WTC11 (cell line): ENCODE measurements at places on chromosomes 1 and 21.
A peak's percentile ranks its signal among the peaks of the same experiment; 100 is the strongest.

- H3K4me3 ChIP-seq = no peak overlapping the region
- no peak for DNase-seq
- no peaks in the 10 kb centered on the region for H3K27me3 ChIP-seq
- H3K36me3 ChIP-seq = no peaks in the 10 kb centered on the region
- H3K4me1 ChIP-seq = no peaks in the 10 kb centered on the region
Observed at GRCh38 chr1:160789051-160789701, 6.8 kb upstream of the LY9 start.

DNA sequence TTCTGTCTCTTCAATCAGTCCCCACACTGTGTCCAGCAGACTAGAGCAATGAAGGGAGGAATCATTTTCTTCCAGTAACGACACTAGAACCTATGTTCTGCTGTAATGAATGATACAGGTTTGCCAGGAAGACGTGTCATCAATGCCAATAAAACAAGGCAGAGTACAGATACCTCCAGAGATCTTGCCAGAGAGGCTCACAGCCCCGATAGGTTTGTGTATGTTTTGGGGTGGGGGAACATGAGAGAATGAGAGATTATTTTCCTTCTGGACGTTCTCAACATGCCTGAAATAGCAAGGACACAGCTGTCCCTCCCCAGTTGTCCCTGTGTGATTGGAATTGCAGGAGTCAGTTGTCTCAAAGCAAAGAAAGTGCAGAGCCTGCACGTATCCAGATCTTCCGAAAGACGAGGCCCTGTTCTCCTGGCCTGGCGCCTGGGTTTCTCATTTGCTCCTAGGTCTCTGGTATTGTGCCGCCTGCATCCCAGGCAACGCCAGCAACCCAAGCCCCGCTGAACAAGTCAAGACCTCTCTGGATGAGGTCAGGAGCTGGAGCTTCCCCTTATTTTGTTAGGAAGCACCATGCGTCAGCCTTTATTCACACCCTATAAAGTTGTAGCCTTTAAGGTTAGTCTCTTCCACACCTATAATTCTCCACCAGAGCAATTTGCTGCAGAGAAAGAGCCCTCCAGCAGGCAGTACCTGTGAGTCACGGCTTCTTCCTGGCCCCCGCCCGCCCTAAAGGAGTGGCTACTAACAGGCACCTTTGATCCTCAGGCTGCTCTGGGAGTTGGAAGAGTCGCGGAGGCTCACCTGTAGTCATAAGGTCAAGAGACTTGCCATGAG lies 130.5 kb downstream of the TOMM20 start:
- no peak overlapping the region for H3K4me3 ChIP-seq
- no peaks in the 10 kb centered on the region for H3K36me3 ChIP-seq
- DNase-seq = no peak
- H3K27ac ChIP-seq = no peak overlapping the region
- no peaks in the 10 kb centered on the region for H3K27me3 ChIP-seq
- H3K4me1 ChIP-seq = peaks cover 17% of the 10 kb centered on the region

- no peaks in the 10 kb centered on the region for H3K36me3 ChIP-seq
- peak; percentile 69 for DNase-seq
- H3K27ac ChIP-seq = no peak within 1 kb of the TSS
- peaks cover 26% of the 10 kb centered on the region; the same call in 1 of the 2 replicates for H3K27me3 ChIP-seq
- H3K4me1 ChIP-seq = peaks cover 9% of the 10 kb centered on the region
Observed at GRCh38 chr1:177164380-177165068, at the start of gene ASTN1. TSS of gene ASTN1 (minus strand) at chr1:177164712. CDS start at chr1:177164676, 36 bp downstream.

GRCh38 chr1:47523835-47524215 lies 86.0 kb downstream of the FOXD2 start:
- H3K27me3 ChIP-seq = peaks cover 31% of the 10 kb centered on the region
- H3K4me3 ChIP-seq = no peak overlapping the region
- no peaks in the 10 kb centered on the region for H3K36me3 ChIP-seq
- DNase-seq = no peak

DNA sequence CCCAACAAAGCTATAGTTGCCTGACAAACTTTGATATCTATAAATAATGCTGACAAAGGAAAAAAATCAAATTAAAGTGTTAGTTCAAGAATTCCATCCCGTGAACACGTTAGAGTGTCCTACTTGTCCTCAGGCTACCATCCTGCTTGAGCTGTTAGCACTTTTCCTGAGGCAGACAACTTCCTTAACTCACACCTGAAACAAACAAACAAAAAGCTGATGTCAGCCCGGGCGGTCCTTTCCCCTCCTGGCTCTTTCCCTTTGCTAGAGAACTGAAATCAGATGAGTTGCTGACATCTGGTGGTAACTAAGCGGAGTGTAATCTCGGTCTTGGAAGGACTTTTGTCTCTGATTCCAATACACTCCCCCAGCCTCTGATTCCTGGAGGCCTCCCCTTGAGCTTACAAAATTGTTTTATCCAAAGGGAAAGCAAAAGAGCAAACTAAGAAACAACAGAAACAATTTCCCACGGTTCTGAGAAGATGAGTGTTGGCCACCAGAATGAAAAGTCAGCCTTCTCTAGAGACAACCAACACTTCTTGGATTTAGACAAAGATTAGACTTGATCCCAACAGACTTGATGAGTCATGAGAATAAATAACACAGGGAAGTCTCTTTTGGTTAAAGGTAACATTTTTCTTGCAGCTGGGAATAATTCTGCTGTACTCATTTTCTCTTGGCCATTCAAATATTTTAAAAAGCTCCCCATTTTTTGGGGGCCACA lies 135.4 kb downstream of the PROX1 start:
- no peak overlapping the region for H3K4me3 ChIP-seq
- H3K27me3 ChIP-seq = 0 out of 2 replicates have a peak, but pooled peaks cover 4% of the 10 kb centered on the region
- peaks cover 2% of the 10 kb centered on the region; the same call in 1 of the 2 replicates for H3K36me3 ChIP-seq
- H3K27ac ChIP-seq = no peak overlapping the region

DNA sequence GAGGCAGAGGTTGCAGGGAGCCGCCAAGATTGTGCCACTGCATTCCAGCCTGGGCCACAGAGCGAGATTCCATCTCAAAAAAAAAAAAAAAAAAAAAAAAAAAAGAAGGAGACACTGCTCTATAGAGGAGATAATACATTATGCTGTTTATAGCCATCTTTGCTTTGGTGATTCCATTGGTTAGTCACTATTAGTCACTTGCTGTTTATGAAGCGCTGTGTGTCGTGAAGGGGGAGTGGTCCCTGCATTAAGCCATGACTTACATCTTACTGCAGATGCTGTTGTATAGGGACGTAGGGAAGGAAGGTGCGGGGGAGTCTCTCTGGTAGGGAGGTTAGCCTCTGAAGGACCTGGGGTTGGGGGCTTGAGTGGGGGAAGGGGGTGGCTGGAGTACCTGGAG lies 48.3 kb downstream of the HUNK start:
- no peaks in the 10 kb centered on the region for H3K27me3 ChIP-seq
- H3K4me3 ChIP-seq = no peak overlapping the region
- H3K4me1 ChIP-seq = no peaks in the 10 kb centered on the region
- no peak for DNase-seq
- H3K27ac ChIP-seq = no peak overlapping the region

GRCh38 chr1:2279210-2279639 lies 51.1 kb downstream of the SKI start:
- peaks cover 7% of the 10 kb centered on the region for H3K36me3 ChIP-seq
- DNase-seq = peak; percentile 89
- H3K27me3 ChIP-seq = no peaks in the 10 kb centered on the region
- H3K4me1 ChIP-seq = peaks cover 50% of the 10 kb centered on the region
- H3K27ac ChIP-seq = peak overlapping the region; percentile 97
- H3K4me3 ChIP-seq = peak overlapping the region; percentile 50

- H3K36me3 ChIP-seq = peaks cover 11% of the 10 kb centered on the region
- DNase-seq = peak; percentile 25
- H3K27ac ChIP-seq = no peak overlapping the region
- H3K27me3 ChIP-seq = no peaks in the 10 kb centered on the region
- H3K4me3 ChIP-seq = no peak overlapping the region
- H3K4me1 ChIP-seq = no peaks in the 10 kb centered on the region
Observed at GRCh38 chr1:75908717-75909152, 23.5 kb downstream of the ASB17 start.

DNA sequence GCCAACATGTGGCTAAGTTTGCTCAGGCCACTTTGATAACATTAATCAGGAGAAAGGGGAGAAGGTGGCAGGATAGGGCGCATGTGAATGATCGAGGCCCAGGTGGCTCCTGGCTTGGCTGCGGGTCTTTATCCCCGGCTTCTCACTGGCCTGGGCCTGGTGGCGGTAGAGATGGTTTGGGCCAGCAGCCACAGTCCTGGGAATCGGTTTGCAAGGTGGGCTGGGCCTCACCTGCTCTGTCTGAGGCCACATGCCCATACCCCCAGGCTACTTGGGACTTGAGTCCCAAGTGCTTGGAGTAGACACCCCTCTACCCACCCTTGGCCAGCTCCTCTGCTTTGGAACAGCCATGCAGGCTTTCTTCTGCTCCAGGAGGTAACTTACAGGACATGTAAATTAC lies 49.7 kb upstream of the DISP3 start:
- no peak overlapping the region for H3K4me3 ChIP-seq
- H3K36me3 ChIP-seq = no peaks in the 10 kb centered on the region
- H3K27me3 ChIP-seq = no peaks in the 10 kb centered on the region

DNA sequence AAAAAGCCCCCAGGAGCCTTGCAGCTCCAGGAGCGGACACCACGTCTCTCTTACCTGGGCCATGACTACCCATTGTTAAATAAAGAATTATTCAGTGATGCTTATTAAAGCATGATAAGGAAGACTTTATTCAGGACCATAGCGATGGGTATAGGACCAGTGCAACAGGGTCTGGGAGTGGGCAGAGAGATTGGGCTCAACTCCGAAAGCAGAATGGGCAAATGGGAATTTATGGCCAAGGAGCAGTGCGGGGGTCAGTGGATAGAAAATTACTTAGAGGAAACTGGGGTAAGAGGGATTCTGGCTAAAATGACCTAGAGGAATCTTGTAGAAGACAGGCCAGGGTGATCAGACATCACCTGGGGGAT lies 580 bp upstream of the ATP5PO start:
- peaks cover 15% of the 10 kb centered on the region for H3K4me1 ChIP-seq
- no peak for DNase-seq

GRCh38 chr1:119549719-119550132 lies 42.7 kb downstream of the HSD3B1 start:
- H3K4me1 ChIP-seq = peaks cover 5% of the 10 kb centered on the region
- peaks cover 4% of the 10 kb centered on the region; the same call in 1 of the 2 replicates for H3K27me3 ChIP-seq
- DNase-seq = peak; percentile 70
- no peaks in the 10 kb centered on the region for H3K36me3 ChIP-seq
- H3K27ac ChIP-seq = no peak overlapping the region
- H3K4me3 ChIP-seq = no peak overlapping the region

DNA sequence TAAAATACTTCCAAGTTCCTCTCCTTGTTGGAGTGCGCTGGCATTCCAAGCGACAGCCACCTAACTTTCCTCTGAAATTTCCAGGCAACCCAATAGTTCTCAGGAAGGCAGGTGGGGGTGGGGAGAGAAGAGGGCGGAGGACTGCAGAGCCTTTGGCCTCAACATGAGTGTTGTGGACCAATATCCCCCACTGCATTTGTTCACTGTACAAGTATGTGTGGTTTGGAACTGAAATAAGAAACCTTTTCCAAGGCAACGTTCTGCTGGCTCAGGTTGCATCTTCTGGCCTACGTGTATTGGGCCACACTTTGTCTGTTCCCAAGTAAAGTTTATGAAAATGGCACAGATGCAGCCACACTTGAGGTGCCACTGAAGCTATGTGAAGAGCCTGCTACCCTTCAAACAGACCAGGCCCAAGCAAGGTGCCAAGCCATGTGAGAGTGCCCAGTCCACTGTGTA lies 153.4 kb downstream of the DHRS3 start:
- no peaks in the 10 kb centered on the region; the same call in 1 of the 2 replicates for H3K36me3 ChIP-seq
- H3K4me1 ChIP-seq = peaks cover 8% of the 10 kb centered on the region

- H3K4me3 ChIP-seq = no peak overlapping the region
- no peaks in the 10 kb centered on the region for H3K27me3 ChIP-seq
- no peaks in the 10 kb centered on the region for H3K4me1 ChIP-seq
- DNase-seq = no peak
Observed at GRCh38 chr1:108831225-108831624, 25.7 kb downstream of the AKNAD1 start.

DNA sequence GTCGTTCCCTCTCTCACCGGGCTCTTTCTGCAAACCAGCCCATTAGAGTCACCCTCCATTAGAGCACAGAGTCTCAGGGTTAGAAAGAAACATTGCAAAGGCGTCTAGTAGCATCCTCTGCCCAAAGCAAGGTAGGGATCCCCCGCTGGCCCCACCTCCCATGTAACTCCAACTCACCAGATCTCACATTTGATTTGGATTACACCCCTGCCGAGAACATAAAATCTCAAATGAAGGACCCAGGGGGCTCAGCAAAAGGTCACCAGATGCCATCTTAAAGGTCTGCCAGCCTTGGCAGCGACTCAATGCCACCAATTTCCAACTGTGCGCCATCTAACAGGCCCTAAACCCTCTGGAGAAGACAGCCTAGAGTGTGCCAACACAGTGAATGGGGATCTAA lies 14.1 kb downstream of the C1orf87 start:
- H3K27ac ChIP-seq = no peak overlapping the region
- H3K4me3 ChIP-seq = no peak overlapping the region
- H3K27me3 ChIP-seq = no peaks in the 10 kb centered on the region
- 0 out of 2 replicates have a peak, but pooled peaks cover 5% of the 10 kb centered on the region for H3K4me1 ChIP-seq
- DNase-seq = no peak

DNA sequence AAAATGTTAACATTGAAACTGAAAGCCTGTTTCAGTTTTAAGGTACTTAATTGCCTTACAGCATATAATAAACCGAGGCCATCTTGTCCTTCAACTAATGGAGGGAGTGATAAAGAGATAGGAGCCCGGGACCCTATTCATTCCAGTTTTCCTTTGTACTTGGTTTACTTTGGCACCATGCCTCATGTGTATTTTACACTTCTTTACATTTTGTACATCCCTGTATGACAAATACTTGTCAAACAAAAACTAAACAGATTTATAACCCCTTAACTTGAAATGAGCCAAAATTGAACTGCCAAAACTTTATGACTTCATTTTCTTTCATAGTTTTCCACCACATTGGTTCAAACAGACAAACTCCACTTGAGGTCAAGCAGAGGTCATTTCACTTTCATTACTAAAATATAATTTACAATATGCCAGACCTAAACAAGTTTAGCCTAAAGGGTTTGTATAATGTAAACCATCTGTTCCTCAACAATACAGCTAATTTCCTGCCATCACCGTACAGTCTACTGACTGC lies 30.9 kb upstream of the UBE2U start:
- peaks cover 45% of the 10 kb centered on the region for H3K4me1 ChIP-seq
- H3K36me3 ChIP-seq = peaks cover 51% of the 10 kb centered on the region
- no peak for DNase-seq
- no peak overlapping the region for H3K4me3 ChIP-seq
- H3K27me3 ChIP-seq = no peaks in the 10 kb centered on the region
